ENCODE measurements at places on chromosomes 1 and 21.

DNA sequence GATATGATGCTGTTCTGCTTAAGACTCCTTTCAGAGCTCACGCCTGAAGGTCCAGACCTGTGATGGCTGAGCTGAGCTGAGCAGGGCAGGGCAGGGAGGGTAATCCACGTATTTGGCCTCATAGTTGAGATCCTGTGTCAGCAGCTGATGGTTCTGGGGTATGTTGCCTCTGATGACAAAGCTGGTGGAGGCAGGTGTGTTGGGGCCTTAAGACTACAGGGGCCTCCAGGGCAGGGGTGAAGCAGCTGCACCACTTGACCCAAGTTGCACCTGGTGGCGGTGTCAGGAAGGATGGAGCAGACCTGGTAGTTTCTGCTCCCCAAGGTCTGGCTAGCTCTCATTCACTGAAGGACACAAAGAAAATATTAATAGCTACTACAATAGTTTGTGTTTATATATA lies 57.0 kb downstream of the FCRL5 start:
- DNase-seq = no peak

- DNase-seq = no peak
These were observed 6.3 kb upstream of the LAD1 start for GRCh38 chr1:201405484-201405831.

DNA sequence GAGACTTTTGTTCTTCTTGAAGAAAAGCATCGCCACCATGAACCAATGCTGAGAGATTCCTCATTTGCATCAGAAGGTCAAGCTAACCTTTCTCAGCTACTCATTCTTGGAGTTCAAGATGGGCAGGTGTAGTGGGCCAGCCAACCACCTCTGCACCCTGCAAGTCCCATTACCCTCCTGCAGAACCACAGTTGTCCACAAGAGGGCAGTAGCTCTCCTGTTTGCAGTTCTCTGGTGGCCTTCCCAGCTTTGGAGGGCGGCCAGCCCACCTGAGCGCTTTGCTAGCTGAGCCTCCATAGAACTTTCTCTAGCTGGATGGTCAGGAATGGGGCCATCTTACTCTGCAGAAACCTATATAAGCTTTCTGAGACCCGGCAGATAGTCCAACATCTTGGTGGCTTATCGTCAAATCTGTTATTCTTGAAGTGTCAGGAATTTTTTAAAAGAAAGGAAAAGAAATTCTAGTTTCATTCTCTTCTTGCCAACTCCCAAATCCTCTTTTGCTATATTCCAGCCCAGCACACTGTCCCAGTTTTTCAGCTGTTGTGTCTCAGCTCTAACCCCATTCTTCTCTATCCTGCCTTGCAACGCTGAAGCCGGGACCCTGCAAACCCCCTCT lies 11.0 kb upstream of the LMX1A start:
- peak; percentile 82 for DNase-seq

GRCh38 chr1:116230712-116231111 lies 119.5 kb downstream of the MAB21L3 start:
- no peak for DNase-seq

GRCh38 chr21:42578761-42579415 lies 65.2 kb downstream of the SLC37A1 start:
- DNase-seq = no peak

DNA sequence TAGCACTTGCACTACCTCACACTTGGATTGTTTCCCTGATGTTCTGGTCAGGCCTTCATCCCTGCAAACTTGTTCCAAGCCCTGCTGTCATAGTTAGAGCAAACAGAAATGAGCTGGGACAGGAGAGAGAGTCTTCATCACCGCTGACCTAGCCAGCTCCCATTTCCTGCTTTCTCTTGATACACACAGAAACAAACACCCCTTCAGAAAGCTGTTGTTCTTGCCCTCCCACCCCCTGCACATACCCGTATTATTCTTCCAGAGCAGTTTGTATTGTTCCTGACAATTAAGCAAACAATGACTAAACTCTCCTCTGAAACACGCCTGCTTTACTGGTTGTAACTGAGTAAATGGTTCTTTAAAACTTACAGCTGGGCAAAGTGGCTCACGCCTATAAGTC lies 2.9 kb upstream of the SYT2 start:
- DNase-seq = no peak

- peak; percentile 64 for DNase-seq
These were observed at the start of gene CDKN2C for GRCh38 chr1:50969611-50970508. Gene CDKN2C, plus strand, starts transcription at chr1:50970245. Its CDS starts 124 bp downstream, at chr1:50970369.

DNA sequence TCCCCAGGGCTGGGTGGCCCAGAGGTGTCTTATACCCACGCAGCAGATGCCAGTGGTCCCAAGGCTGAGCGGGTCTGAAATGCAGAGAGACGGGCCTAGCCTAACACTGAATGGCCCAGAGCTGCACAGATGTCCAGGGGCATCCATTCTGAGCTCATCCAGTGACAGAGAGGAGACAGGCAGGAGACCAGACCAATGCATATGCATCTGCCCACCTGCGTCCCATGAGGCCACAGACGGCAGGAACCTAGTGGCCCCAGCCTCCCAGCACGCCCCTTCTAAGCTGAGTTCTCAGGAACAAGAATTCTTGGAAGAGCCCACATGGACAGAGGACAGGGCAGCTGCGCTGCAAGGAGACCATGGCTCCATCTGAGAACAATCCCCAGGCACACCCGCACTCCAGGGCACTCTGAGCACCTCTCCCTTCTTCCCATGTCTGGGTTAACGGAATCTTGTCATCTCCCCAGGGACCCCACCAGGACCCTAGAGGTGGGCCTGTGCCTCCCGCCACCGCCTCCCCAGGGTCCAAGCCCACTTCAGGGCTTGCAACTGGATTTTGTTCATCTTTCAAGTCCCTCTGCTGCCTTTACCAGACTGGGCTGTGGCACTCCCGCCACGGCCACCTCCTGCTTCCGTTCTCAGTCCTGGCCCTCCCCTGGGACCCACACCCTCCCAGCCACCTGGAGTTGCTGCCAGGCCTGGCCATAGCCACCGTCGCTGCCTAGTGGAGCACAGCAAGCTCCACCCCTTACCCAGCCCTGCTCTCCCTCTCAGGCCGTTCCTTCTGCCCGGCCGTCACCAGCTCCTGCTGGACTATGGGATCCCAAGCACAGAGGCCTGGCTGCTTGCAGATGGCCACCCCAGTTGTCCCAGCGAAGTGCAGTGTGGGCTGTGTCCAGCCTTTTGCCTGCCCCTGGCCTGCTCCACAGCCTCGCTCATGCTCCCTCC lies 3.3 kb downstream of the WNT3A start:
- DNase-seq = no peak

DNA sequence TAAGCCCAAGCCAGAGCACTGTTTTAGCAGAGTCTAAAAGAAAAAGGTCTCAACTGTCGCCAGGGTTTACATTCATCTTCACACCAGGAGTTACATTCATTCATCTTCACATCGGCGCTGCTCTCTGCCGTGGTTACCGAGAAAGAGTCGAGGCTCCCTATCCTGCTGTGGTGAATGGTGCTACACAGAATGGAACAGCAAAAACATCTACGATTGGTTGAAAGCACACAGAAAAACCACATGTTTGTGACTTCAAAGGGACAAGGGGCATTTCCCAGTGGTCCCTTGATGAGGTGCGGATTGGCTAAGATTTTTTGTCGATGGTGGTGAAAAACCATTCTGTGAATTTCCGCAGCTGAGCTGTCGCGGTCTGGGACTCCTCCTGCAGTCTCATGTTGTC lies 231.1 kb downstream of the SIPA1L2 start:
- no peak for DNase-seq

DNA sequence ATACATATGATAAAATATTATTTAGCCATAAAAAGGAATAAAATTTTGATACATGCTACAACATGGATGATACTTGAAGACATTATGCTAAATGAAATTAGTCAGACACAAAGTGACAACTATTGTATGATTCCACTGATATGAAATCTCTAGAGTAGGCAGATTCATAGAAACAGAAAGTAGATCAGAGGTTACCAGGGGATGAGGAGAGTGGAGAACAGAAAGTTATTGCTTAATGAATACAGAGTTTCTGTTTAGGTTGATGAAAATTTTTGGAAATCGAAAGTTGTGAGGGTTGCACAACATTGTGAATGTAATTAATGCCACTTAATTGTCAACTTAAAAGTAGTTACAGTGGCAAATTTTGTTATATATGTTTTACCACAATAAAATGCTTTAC lies 315.7 kb upstream of the USP25 start:
- DNase-seq = no peak

GRCh38 chr21:34630536-34631143 lies 15.7 kb upstream of the RCAN1 start:
- DNase-seq = peak; percentile 38

DNA sequence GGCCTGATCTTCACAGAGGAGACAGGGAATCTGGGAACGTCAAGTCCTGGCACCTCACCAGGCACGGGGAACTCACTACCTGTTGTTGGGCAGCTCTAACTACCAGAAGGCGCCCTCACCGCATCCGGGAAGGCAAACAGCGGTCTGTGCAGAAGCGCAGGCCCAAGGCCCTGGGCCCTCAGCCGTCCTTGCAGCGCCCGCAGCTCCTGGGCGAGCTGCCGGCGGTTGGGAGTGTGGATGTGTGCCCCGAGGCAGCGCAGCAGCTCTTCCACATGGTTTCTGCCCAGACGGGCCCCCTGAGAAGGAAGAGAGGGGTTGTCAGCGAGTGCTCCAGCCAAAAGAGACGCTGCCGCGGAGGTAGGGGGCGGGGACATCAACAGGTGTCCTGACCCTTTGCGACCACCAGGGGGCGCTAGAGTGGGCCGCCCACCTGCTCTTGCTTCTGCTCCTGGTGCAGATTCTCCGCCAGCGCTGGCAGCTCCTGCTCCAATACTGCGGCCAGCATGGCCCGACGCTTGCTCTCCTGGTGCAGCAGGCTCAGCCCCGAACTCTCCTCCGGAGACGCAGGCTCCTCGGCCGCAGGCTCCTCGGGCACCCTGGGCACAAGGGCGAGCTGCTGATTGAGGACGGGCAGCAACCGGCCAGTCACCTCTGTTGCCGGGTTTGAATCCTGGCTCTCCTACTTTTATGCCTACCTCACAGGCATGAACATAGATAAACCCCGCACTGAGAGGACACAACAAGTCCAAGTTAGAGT lies 9.3 kb downstream of the MAP3K6 start:
- DNase-seq = peak; percentile 86

DNA sequence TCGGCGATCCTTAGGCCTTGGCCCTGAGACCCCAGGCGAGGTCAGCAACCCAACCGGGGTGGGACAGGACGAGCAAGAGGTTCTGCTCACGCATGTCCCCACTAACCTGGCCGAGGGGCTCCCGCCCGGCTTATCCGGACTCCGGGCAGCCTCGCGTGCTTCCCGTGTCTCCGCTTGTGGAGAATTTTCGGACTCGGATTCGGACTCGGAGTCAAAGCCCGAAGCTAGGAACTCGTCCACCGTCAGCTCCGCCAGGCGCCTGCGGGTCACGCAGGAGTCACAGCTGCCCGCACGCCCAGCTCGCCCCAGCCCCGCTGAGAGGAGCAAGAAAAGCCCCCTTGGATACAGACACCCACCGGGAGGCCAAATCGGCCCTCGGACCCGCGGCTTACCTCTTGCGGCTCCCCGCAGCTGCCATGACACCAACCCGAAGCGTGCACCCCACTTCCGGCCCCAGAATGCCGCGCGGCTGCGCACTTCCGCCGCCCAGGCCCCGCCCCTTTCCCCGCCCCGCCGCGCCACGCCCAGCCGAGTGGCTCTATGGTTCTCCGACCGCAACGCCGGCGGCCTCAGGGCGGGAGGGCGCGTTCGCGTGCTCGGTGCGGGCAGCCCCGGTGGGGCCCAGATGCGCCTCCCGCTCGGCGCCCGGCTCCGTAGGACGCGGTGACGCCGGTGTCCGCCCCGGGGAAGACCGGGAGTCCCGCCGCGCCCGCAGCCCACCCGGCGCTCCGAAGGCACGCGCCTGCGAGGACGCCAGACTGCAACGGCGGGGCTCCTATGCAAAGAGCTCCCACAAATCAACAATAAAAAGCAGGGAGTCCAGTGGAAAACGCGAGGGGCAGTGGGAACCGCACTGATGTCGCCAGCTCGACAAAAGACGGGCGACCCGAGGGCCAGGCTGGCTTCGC lies at the start of gene NOC2L:
Gene NOC2L (minus strand): TSS at position 434 of the 908 bp plus-strand sequence. CDS start 16 bp downstream, at position 418.
- DNase-seq = peak; percentile 97

- no peak for DNase-seq
These were observed 189.5 kb downstream of the PRDM16 start for GRCh38 chr1:3258386-3259003.

DNA sequence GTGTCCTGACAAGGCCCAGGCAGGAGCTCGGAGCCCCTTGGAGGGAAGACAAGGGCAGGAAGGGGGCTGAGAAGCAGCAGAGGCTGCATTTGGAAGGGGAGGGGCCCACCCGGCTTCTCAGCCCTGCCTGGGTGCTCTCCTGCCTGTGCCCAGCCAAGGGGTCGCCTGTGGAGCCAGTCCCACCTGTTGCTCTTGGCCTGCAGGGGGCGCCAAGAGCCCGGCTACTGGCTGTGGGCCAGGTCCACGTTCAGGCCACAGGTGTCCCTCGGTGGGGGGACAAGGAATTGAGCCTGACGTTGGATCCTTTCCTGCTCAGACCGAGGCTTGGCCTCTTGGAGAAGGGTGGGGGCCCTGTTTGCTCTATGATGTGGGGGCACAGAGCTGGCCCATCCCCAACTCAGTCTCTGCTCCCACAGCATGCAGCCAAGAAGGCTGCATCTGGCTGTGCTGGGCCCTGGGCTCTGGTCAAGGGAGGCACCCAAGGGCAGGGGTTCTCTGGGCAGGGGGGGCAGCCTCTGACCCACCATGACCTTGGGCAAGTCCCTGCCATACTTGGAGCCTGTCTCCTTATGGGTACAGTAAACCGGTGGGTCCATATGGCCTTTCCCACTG lies 10.9 kb downstream of the WNT4 start:
- peak; percentile 69 for DNase-seq

DNA sequence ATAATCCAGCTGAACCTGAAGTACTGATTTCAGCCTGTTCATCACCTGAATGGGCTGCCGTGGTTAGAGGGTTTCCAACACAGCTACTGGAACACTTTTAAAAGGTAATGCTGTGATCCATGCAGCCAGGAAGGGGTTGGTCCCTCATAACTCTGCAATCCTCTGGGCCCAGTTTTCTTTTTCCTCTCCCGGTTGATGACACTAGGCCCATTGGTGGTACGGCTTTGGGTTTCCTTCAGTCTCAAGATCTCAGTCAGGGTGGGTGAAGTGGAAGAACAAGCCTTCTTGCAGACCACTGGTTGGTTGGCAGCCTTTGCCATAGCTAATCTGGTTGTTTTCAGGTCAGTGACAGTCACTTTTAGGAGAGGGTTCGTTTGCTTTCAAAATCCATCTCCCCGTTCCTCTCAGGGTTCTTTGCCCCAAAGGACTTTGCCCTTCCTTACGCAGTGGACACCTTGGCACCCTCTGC lies 502 bp upstream of the SLC35A3 start:
- no peak for DNase-seq

- DNase-seq = no peak
These were observed 22.0 kb upstream of the IFNAR1 start for GRCh38 chr21:33302796-33303195.

GRCh38 chr21:41900401-41900800 lies 21.3 kb upstream of the PRDM15 start:
- no peak for DNase-seq
